ENCODE measurements at places on chromosomes 12 and 14.

GRCh38 chr12:71941174-71941573, 2.5 kb downstream of the TPH2 start:
- no peak for DNase-seq

- no peak for DNase-seq
These were observed 1.2 kb downstream of the HOXC10 start for GRCh38 chr12:53985994-53986685.

- DNase-seq, result no peak
These were observed 90.2 kb upstream of the SLC38A2 start for GRCh38 chr12:46462641-46463355.

DNA sequence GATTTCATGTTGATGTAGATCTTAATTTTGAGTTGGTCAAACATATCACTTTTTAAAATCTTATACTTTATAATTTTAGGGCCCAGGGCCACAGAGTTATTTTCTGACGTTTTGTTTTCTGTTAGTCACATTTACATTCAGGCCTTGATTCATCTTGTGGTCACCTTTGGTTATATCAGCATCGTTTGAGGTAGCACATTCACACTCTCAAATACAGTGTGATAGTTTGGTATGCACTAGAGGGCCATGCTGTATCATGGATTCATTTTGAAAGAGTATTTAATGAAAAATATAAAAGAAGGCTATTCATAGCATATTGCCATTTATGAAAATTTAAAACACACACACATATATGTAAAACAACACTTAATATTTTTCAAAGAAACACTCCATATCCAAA, 274.6 kb downstream of the RAD51B start:
- DNase-seq, result no peak

DNA sequence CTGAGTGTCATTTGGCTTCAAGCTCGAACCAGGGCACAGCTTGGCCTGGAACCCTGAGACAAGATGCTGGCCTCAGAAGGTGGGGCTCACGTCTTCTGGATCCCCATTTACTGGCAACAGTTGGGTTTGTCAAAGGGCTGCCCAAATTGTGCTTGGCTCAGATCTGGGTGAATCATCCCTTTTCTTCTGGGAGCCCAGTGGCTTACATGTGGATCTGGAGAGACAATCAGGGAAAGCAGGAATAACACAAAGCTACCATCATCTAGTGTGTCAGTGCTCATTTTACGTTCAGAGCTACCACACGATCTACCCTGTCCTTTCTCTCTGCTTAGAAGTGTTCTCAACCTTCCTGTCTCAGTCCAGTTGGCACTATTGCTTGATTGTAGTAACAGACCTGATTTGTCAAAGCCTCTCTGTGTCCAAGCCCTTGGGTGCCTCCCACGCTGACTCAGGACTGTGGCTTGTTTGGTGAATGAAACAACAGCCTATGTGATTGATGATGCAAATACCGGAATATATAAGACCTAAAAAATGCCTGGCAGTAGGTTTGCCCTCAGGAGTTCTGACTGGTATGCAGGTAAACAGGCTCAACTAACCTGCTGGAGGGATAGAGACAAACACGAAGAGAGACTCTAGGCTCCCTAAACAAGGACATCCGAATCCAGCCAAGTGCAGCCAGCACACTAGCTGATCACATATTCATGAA, 974.3 kb downstream of the VRK1 start:
- no peak for DNase-seq

DNA sequence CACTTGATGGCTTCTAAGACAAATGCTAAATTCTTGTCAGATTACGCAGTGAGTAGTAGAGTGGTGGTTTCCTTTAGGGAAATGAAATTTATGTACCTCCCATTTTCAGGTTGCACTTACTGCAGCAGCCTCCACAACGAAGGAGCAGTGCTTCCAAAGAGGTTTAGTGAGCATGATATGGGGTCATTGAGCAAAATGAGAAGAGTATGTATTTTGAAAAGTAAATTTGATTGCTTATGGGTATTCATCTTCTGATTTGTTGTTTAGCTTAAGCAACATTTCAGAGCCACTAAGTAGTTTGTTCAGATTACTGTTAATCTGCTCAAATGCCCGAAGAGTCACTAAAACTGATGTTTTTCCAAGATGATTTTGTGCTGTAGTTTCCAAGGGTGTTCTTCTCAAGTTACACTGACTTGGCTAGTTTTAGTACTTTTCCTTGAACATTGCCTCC, 493.6 kb downstream of the PCNX1 start:
- DNase-seq, result no peak

DNA sequence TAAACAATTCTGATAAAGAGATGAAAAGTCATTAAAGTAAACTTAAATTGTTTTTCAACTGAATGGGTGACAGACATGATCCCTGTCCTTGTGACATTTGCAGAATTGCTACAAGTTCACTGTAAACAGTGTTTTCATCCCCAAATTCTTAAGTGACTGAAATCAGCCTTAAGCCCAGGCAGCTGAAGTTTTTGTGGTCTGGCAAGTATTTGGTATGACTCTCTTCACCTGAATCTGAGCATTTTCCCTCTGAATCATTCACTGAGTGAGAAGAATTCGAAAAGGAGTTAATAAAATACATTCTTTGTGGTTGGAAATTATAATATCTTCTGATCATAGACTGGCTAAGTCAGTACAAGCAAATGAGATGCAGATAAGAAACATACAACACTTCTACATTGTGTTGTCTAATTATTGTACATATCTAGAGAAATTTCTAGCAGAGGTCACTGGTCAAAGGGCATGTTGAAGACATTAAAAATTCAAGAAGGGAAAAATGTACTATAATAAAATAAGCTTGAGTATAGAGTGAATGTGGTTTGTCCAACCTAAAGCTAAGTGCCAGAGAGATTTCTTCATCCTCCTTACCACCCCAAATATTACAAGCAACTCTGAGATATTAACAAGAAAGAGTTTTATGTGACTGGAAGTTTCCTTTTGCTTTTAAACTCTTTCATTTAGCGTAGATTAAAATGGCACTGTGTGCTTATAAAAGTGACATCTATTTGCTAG, 177.8 kb upstream of the DIO2 start:
- DNase-seq, result no peak

- DNase-seq, result no peak
These were observed 18.2 kb downstream of the RFX4 start for GRCh38 chr12:106601031-106601430.

- DNase-seq, result no peak
These were observed 1.1 kb upstream of the INSM2 start for GRCh38 chr14:35532783-35533356.

DNA sequence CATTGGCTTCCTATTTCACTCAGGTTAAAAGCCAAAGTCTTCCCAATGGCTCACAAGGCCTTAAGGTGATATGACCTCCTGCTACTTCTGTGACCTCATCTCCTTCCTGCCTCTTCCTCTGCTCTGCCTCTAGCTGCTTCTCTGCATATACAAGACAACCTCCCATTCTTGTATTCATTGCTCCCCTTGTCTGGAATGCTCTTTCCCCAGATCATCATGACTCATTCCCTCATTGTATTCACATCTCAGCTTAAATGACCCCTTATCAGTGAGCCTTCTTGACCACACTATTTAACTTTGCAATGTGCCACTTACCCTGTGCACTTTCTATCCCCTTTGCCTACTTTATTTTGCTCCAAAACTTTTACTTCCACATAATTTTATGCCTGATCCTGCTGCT, 90.2 kb downstream of the PPP1R12A start:
- DNase-seq, result no peak

GRCh38 chr12:92156139-92156538, 10.5 kb upstream of the BTG1 start:
- DNase-seq, result no peak

- no peak for DNase-seq
These were observed 75.9 kb downstream of the TTLL5 start for GRCh38 chr14:75736845-75737485.

- DNase-seq, result no peak
These were observed at the start of gene RIMBP2 for GRCh38 chr12:130715998-130716968. RIMBP2 (minus strand) TSS chr12:130716299; CDS start chr12:130479013, 237,286 bp downstream.

DNA sequence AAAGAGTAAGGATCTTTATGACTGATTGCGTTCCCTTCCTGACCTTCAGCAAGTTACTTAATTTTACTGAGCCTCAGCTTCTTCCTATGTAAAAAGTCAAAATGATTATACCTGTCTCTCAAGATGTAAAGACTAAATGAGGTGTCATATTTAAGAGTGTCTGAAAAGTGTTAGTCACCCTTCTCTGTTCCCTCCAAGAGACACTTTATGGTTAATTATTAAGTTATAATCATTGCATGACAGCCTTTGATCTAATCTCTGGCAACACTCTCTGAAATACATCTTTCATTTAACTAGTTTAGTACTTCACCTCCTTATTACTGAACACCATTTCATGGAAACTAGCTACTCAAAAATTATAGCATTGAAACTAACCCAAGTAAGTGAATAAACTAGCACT, 54.8 kb downstream of the BMAL2 start:
- DNase-seq, result no peak

DNA sequence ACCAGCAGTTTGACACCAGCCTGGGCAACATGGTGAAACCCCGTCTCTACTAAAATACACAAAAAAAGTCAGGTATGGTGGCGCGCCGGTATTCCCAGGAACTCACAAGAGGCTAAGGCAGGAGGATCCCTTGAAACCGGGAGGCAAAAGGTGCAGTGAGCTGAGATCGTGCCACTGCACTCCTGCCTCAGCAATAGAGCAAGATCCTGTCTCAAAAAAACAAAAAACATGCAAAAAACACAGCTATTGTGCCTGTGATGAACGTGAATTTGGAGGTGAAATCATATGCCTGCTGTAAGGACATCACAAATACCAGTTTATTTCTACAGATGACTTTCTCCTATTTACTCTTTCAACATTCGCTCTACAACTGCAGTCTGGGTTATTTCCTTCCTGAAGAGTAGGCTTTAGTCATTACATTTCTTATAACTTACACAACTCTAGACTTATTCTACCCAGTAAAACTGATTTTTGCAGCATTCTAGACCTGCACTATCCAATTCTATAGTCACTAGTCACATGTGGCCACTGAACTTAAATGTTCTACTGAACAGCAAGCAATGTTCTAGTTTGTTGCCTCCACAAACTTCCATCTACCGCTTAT, 48.3 kb downstream of the HNRNPC start:
- DNase-seq, result no peak
